ENCODE measurements at places on chromosomes 1 and 21. TPM values are rescaled to one million over a fixed set of nuclear protein-coding genes. Genes with fewer than 3 reads are reported as not detected.

PPT1 gene
- total RNA-seq = 110 TPM

DNA sequence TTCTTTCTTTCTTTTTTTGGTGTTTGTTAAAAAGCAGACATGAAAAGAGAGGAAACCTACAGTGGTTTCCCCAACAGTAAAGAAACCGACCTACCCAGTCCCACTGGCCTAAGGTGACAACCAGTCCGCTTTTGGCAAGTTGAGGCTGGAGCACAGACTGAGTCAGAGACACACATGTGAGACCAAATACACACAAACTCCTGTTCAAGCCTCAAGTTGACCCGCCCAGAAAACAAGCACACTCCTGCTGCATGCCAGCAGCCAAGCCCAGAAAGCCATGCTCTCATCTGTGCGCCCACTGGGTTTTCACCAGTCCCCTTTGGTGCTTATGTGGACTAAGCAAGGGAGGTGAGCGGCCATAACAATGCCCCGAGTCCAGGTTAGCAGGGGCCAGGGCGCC, 64.6 kb upstream of the GPR153 start:
- DNase-seq = no peak
- no peaks in the 10 kb centered on the region for H3K27me3 ChIP-seq
- no peak overlapping the region for H3K4me3 ChIP-seq
- no peaks in the 10 kb centered on the region for H3K36me3 ChIP-seq
- no peaks in the 10 kb centered on the region for H3K4me1 ChIP-seq

FMO3 gene
- 9.1 TPM for total RNA-seq

GRCh38 chr1:218439541-218440295, 94.6 kb downstream of the TGFB2 start:
- H3K27ac ChIP-seq = no peak overlapping the region
- no peak overlapping the region for H3K4me3 ChIP-seq
- no peaks in the 10 kb centered on the region for H3K36me3 ChIP-seq
- DNase-seq = no peak
- no peaks in the 10 kb centered on the region for H3K4me1 ChIP-seq

THEM5 gene
- total RNA-seq = not detected

- no peaks in the 10 kb centered on the region for H3K36me3 ChIP-seq
- no peaks in the 10 kb centered on the region for H3K27me3 ChIP-seq
- no peak overlapping the region for H3K27ac ChIP-seq
- DNase-seq = no peak
Measured at GRCh38 chr21:29697555-29698193, 242.1 kb downstream of the GRIK1 start.

- no peaks in the 10 kb centered on the region for H3K4me1 ChIP-seq
- H3K27me3 ChIP-seq = no peaks in the 10 kb centered on the region
- no peaks in the 10 kb centered on the region for H3K36me3 ChIP-seq
- H3K27ac ChIP-seq = no peak overlapping the region
- no peak for DNase-seq
Measured at GRCh38 chr1:241964550-241965282, 7.1 kb downstream of the BECN2 start.

DNA sequence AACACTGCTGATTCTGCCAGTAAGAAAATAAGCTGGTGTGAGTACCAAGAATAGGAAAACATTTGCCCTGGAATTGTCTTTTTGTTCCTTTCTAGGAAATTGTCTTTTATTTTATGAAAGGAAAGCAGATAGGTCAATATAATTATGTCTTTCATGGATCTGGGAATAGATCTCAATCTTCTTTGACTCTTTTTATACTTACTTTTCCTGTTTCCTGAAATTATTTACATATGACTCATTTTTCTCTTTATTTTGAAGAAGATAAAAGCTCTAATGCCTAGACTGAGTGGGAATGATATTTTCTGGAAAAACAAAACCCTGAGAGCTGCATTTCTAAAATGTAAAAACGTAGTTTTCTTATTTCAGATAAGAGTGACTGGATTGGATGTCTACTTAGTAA, 100.1 kb downstream of the MAN1A2 start:
- DNase-seq = no peak
- no peak overlapping the region for H3K4me3 ChIP-seq
- H3K36me3 ChIP-seq = no peaks in the 10 kb centered on the region
- no peak overlapping the region for H3K27ac ChIP-seq
- no peaks in the 10 kb centered on the region for H3K4me1 ChIP-seq
- H3K27me3 ChIP-seq = no peaks in the 10 kb centered on the region

DNA sequence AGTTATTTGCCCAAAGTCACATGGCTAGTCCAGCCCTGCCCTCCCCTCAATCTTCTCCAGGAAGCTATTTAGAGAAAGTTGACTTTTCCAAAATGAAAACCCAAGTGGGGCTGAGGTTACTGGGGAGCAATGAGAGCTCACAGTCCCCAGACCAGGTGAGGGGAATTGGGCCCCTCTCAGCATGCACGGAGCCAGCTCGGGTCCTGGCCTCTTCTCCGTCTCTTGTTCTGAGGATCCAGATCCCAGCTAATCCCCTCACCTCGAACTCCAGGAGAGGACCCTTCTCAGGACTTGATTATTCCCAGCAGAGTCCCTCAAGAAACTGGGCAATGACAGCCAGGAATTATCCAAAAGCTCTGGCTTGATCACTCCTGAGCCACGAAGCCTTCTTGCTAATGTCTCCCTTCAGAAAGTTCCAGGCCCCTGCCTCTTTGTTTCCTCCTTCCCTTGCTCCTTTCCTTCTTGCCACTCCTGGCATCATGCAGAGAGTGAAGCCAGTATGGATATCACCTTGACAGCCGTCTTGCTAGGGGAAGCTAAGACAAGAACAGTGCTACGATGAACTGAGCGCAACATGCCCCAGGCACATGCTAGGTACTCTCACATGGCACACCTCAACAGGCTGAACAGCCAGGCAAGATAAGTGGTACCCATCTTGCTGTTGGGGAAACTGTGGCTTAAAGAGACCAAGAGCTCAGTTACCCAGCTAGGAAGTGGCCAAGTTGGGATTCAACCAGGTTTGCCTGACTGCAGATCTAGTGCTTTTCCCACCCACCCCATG, 51.9 kb downstream of the KLHDC7A start:
- no peaks in the 10 kb centered on the region for H3K4me1 ChIP-seq
- H3K4me3 ChIP-seq = no peak overlapping the region
- H3K27me3 ChIP-seq = no peaks in the 10 kb centered on the region
- no peak for DNase-seq

- peak; percentile 69 for DNase-seq
- peaks cover 10% of the 10 kb centered on the region for H3K27me3 ChIP-seq
- H3K36me3 ChIP-seq = no peaks in the 10 kb centered on the region
- H3K27ac ChIP-seq = no peak overlapping the region
Measured at GRCh38 chr1:110607536-110608230, 1.5 kb upstream of the KCNA2 start.

KCNJ15 gene
- total RNA-seq = 39.5 TPM

KRTAP19-8 gene
- total RNA-seq = 10.0 TPM

- H3K4me1 ChIP-seq = peaks cover 5% of the 10 kb centered on the region
- H3K36me3 ChIP-seq = peaks cover 13% of the 10 kb centered on the region
- no peak for DNase-seq
Measured at GRCh38 chr1:2155788-2156187, 38.8 kb downstream of the FAAP20 start.

S100A9 gene
- total RNA-seq = 883 TPM

- H3K36me3 ChIP-seq = no peaks in the 10 kb centered on the region
- DNase-seq = no peak
- no peaks in the 10 kb centered on the region for H3K27me3 ChIP-seq
- H3K4me3 ChIP-seq = no peak overlapping the region
- H3K4me1 ChIP-seq = no peaks in the 10 kb centered on the region
Measured at GRCh38 chr1:58397187-58397820, 149.2 kb downstream of the OMA1 start.

DNA sequence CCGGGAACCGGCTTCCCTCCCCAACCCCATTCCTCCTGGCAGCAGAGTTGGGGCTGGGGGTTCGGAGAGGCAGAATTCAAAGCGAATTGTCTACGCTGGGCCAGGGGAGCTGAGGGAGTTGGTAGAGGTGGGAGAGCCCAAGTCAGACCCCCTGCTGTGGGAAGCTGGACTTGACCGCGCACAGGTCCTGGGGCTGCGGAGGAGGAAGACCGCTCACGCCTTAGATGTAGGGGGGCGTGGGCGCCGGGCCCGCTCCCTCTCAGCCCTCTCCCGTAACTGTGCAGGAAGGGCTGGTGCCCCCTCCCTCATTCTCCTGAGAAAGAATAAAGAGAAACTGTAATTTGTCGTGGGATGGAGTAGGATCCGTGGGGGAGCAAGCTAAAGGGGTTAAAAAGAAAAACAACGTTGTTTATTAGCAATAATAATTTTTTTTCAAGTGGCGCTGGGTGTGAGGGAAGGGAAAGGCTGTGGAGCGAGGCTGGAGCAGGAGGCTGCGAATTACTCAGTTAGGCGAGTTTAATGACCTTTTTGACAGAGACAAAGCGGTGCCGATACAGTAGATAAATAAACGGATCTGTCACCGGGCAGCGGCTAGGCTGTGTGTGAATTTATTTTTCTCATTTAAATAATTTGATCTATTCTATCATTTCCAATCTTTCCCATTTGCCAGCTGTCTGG, 838 bp upstream of the GRIK3 start:
- H3K27me3 ChIP-seq = peaks cover 64% of the 10 kb centered on the region
- H3K4me1 ChIP-seq = peaks cover 41% of the 10 kb centered on the region
- H3K27ac ChIP-seq = no peak overlapping the region
- DNase-seq = no peak
- H3K36me3 ChIP-seq = no peaks in the 10 kb centered on the region
- H3K4me3 ChIP-seq = no peak overlapping the region

GRCh38 chr1:19582318-19582717, 61.8 kb upstream of the NBL1 start:
- H3K4me1 ChIP-seq = no peaks in the 10 kb centered on the region
- no peak overlapping the region for H3K4me3 ChIP-seq
- H3K27ac ChIP-seq = no peak overlapping the region
- H3K27me3 ChIP-seq = no peaks in the 10 kb centered on the region
- no peaks in the 10 kb centered on the region for H3K36me3 ChIP-seq
- DNase-seq = peak; percentile 78

GRCh38 chr1:62271948-62272728, 47.1 kb downstream of the KANK4 start:
- no peaks in the 10 kb centered on the region for H3K27me3 ChIP-seq
- no peaks in the 10 kb centered on the region for H3K36me3 ChIP-seq
- DNase-seq = no peak
- H3K4me3 ChIP-seq = no peak overlapping the region
- peaks cover 4% of the 10 kb centered on the region for H3K4me1 ChIP-seq
- H3K27ac ChIP-seq = no peak overlapping the region

IFI44L gene
- 6.1 TPM for total RNA-seq

DNA sequence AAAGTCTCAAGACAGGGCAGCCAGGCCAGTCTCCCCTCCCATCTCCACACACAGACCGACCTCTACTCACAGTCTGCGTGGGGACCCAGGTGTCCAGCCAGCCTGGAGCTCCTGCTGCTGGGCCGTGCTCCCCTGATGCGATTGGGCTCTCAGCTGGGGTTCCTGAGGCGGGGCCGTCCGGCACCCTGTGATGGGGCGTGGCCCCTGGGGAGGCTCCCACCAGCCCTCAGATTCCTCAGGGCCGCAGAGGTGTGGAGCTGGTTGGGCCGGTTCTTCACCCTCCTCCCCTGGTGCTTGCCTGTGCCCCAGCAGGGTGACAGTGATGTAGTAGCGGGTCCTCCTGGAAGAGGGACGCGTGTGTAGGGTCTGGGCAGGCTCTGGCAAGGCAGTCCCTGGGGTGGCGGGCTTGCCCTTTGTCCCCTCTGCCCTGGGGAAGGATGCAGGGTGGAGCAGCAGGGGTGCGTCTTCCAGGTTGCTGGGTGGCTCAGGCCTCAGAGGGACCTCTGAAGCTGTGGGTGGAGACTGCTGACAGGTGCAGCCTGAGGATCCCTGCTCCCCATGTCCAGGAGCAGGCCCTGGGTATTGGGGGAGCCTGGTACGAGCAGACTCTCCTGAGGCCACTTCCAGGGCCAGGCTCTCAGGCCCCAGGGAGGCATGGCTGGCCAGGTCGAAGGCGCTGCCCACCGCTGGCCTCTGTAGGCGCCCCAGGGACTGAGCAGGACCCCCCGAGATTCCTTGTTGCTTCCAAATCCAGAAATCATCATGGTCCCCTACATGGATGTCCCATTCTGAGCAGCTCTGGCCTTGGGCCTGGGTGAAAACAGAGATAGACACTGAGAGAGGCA, at the start of gene CRYBG2:
Gene CRYBG2 (minus strand): TSS at position 155 of the 845 bp plus-strand sequence. CDS start 7,473 bp downstream, outside the sequence.
- no peak within 1 kb of the TSS for H3K4me3 ChIP-seq
- peaks cover 3% of the 10 kb centered on the region for H3K4me1 ChIP-seq
- H3K27ac ChIP-seq = no peak within 1 kb of the TSS
- no peaks in the 10 kb centered on the region for H3K27me3 ChIP-seq
- no peaks in the 10 kb centered on the region for H3K36me3 ChIP-seq

DNA sequence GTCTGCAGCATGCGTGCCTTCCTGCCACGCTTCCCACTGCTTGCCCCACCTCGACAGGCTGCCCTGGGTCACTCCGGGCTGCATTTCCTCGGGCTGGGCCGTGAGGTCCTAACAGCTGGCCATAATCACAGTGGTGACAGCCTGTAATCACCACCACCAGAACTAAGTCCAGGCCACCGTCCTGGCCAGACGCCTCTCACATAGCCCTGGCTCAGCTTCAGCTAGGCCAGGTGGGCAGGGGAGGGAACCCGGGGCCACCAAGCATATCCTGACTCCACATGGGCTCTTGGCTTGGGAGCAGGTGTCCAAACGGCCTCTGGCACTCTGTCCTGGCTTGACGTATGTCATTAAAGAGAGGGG, 229.5 kb downstream of the TRABD2B start:
- no peaks in the 10 kb centered on the region for H3K36me3 ChIP-seq
- no peaks in the 10 kb centered on the region for H3K4me1 ChIP-seq
- H3K27ac ChIP-seq = no peak overlapping the region
- no peaks in the 10 kb centered on the region for H3K27me3 ChIP-seq

DNA sequence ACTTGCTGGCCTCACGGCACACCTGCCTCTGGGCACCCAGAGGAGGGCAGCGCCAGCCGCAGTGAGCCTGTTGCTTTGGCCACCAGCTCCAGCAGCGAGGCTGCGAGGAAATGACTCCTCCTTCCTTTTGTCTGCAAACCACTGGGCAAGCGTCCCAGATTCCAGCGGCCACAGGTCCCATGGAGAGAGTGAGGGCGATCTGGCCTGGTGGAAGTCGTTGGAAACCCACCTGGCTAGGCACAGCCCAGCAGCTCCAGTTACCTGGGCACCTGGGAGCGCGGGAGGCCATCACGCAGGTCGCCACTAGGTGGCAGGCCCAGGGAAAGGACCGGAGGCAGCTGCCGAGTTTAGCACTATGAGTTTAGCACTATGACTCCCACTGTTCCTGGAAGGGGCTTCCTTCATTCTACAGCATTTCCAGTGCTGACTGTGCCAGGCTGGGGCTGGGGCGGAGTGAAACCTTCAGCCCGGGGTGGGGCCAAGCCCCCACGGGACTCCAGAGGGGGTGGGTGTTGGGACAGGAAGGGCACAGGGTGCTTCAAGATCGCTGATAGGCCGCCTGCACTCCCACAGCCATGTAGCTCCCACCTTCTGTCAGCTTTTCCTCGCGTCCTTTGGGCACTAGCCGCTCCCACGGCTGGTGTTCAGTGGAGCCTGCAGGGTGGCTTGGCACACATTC, 1.1 kb upstream of the ESPN start:
- H3K27me3 ChIP-seq = peaks cover 3% of the 10 kb centered on the region
- no peak overlapping the region for H3K4me3 ChIP-seq
- no peak overlapping the region for H3K27ac ChIP-seq

- H3K4me3 ChIP-seq = no peak overlapping the region
- no peak for DNase-seq
- no peak overlapping the region for H3K27ac ChIP-seq
- H3K36me3 ChIP-seq = no peaks in the 10 kb centered on the region
Measured at GRCh38 chr1:60108196-60108595, 34.6 kb upstream of the C1orf87 start.
